ENCODE measurements at places on chromosomes 6 and 20.

- DNase-seq, result no peak
Observed at GRCh38 chr6:125210667-125211066, 57.1 kb downstream of the TPD52L1 start.

DNA sequence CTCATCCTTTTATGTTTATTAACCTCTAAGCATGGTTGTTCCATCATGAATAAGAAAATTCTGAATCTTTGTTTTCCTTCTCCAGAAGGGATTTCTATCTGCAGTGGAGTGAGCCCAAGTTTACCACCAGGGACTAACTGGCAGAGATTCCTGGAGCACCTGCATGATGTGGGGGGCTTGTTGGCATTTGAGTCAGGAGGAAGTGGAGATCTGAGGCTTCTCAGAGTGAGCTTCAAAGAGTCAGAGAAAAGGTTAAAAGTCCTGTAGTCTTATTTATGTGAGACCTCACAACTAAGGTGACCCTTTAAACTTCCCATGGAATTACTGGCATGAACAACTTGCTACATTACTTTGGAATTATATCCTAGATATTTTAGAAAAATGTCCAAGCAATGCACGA, 138.1 kb upstream of the SLC24A3 start:
- no peak for DNase-seq

- DNase-seq, result no peak
Observed at GRCh38 chr6:5318617-5319272, 57.4 kb downstream of the FARS2 start.

- DNase-seq, result no peak
Observed at GRCh38 chr6:157020881-157021343, 243.7 kb downstream of the ARID1B start.

DNA sequence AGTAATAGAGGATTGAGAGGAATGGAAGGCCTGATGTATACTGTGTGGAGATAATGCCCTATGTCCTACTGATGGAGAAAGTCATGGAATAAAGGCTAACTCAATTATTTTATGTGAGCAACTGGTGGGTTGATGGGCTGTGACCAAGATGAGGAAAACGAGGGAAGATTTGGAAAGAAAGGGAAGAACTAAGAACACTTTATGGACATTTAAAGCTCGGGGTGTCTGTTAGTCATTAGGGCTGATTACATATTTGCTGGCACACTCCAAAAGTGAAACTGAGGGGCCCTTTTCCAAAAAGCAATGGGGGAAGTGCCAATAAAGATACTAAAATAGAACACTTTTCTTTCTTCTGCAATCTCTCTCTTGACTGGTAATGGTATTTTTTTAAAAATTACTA, 439.5 kb downstream of the PLCB1 start:
- DNase-seq, result no peak

DNA sequence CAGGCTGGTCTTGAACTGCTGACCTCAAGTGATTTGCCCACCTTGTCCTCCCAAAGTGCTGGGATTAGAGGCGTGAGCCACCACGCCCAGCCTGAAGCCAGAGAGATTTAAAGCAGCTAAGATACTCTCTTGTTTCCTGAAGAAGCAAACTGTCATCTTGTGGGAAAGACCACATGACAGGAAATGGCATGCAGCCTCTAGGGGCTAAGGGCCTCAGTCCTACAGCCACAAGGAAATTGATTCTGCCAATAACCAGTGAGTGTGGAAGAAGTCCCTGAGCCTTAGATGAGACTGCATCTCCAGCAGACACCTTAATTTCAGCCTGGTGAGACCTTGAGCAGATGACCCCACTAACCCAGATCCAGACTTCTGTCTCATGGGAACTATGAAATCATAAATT, 40.9 kb downstream of the KIZ start:
- no peak for DNase-seq

DNA sequence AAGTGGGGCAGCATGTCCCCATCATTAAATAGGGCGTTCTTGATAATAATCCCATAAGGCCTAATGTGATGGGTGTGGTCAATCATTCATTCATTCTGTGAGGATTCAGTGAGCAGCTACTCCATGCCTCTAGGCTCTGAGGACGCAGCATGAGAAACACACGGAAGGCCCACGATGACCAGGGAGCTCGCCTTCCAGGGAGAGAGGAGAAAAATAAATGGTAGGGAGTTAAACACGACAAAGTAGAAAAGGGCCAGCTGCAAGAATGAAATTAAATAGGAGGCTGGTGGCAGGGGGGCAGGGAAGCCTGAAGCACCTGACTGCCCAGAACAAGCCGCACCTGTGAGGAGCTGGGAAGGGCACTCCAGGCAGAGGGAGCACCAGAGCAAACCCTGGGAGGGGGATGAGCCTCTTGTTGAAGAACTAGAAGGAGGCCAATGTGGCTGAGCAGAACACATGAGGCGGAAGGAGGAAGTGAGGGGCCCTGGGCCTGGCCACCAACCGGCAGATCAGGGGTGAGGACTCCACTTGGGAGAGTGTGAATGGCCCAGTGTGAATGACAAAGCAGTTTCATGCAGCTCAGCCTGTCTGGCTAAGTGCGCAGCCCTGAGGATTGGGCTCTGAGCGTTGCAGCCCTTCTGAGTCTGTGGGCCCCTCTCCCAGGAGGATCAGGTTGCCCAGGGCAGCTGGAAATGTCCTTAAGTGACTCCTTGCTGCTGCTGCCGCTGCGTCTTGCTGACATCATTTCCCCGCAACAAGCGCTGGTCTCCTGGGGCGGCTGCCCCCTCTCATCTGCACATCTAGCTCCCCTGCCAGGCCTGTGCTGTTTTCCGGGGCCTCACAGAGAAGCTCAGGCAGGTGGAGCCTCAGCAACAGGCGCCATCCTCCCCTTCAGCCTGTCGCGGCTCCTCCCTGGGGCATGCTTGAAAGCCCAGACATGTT, 99.9 kb downstream of the CDH26 start:
- peak; percentile 14 for DNase-seq

DNA sequence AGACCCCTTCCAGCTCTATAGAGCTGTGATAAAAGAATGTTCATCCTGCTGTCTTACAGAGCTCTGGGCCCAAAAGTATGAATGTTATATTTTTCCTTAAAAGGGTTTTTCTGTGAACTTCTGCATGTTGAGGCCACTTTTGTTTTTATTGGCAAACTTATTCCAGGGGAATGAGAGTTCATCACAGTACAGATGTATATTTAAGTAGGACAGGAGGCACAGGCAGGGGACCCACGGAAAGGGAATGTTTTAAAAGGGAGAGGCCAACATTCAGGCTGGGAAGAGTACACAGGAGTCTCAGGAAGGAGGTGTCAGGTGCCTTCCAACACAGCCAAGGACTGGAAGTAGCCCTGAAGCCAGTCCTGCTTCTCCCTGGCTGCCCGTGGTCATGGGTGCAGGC, 148.4 kb downstream of the EYA2 start:
- DNase-seq, result no peak

DNA sequence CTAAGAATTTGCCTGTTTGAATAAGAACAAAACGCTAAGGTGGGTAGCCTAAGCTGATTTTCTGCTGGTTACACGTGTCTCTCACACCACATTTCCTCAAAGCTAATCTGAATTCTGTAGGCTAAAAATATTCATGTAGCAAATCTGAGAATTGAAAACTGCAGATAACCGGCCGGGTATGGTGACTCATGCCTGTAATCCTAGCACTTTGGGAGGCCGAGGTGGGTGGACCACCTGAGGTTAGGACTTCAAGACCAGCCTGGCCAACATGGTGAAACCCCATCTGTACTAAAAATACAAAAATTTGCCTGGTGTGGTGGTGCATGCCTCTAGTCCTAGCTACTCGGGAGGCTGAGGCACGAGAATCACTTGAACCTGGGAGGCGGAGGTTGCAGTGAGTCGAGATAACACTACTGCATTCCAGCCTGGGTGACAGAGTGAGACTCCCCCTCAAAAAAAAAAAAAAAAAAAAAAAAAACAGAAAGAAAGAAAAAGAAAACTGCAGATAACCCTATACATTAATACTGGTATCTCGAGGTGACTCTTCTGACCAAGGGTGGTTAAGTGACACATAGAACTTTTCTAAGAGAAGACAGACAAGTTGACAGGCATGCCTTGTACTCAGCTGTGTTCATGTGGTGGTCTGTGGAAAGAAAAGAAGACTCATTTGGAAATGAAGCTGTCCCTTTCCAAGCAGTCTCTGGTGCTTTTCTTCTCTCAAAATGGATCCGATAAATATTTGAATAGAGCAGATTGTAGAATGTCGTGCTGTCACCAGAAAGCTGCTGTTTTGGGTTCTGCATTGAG, 24.7 kb upstream of the ASXL1 start:
- no peak for DNase-seq

GRCh38 chr6:1720620-1721322, 111.1 kb downstream of the FOXC1 start:
- no peak for DNase-seq

DNA sequence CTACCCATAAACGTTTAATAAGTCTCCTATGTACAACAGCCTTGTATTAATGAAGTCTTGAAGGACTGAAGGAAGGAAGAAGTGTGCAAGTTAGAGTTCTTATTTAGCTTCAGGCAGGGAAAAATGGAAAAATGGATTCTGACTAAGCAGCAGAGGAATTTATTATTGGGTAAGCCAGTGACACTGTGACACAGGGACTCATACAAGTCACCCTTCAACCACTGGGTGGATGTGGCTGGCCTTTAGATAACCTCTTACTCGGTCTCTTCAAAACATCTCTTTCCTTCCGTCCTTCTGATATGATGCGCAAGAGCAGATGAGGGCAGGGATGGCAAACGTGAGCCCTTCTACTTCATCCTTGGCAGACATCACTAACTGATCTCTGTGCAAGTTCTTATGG, 145.6 kb downstream of the DHX35 start:
- no peak for DNase-seq

DNA sequence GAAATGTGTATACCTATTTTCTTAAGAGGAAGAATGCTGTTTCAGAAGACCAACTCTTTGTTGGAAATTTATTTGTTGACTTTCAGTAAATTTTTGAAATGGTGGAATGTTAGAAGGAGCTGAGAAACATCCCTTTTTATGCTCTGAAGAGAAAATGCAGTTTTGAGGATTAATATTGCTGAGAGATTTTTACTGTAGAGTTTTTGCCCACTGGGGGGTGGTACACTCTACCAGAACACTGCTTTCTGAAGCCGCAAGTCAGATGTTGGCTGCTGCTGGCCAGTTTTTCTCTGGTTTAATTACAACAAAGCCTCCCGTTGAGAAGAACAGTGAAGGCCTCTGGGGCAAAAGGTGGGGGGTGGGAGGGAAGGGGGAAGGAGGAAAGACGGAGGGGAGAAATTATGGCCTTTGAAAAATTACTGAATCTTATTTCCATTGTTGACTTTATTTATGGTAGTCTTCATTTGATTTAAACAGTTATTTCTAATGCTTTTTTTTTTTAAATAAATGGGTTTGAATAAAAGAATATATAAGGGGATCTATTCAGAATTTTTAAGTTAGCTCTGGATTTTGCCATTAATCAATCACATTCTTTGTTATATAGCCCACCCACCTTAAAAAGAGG, 3.0 kb downstream of the FLRT3 start:
- peak; percentile 87 for DNase-seq

DNA sequence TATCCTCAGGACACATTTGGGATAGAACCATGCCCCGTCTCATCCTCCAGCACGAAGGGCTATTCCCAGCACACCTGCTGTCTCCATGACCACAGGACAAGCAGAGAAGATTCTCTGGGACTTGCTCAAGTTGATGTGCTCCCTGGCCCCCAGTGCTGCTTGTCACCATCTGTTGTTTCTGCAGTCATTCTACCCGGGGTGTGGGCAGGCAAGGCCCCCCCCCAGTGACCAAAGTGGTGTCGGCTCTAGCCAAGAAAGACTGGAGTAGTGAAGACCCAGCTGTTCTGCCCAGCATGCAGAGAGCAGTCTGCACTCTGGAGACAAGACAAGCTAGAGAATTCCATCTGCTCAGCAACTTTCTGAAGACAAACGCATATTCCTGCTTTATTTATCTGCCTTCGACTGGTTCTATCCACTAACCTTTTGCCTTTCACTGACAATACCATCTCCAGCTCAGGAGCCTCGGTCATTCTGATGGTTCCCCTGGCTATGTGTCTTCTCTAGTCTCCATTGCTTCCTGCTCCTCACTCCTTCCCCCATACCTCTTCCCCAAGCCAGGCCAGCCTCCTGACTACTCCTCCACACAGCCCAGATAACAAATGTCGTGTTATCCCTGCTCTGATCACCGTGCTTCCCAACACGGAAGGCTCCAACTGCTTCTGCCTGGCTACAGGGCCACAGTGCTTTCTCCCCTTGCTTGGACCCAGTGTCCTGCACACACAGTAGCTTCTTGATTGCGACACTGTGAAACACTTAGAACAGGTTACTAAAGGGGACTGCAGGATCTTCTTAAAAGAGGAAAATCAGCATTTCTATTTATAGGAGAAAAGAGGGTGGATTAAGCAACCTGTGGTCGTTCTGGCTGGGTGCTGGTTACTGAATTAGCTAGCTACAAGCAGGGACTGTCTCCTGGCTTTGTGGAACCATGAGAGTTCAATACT, 86.7 kb upstream of the EMILIN3 start:
- DNase-seq, result no peak

DNA sequence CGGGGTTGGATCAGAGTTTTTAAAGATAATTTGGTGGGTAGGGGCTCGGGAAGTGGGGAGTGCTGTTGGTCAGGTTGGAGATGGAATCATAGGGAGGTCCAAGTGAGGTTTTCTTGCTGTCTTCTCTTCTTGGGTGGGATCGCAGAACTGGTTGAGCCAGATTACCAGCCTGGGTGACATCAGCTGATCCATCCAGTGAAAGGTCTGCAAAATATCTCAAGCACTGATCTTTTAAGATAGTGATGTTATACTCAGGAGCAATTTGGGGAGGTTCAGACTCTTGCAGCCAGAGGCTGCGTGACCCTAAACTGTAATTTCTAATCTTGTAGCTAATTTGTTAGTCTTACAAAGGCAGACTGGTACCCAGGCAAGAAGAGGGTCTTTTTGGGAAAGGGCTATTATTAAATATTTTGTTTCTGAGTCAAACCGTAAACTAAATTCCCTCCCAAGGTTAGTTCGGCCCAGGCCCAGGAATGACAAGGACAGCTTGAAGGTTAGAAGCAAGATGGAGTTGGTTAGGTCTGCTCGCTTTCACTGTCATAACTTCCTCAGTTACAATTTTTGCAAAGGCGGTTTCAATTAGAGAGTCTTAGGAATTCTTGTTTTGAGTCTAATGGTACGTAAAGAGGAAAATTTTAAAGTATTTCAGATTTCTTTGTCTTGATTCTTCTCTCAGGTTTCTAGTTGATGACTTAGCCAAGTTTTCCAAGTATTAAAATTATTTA, 53.1 kb downstream of the SCAF8 start:
- DNase-seq, result no peak

DNA sequence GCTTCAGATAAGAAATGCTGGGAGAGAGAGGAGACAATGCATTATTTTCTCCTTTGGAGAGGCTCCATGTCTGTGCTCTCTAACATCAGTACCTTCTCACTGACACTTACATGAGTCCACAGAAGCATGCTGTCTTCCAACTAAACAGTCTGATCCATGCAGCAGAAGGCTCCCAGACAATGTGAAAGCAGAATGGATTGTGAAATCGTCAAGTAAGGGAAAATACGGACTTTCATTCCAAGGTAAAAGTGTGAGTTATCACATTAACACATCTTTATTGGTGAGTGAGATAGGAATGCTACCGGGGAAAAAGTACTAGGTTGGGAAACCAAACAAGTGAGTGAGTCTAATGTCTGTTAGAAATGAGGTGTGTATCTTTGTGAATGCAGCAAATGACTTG, 167.6 kb upstream of the KCNK16 start:
- DNase-seq, result no peak
